ENCODE measurements at places on chromosomes 6 and 20.

DNA sequence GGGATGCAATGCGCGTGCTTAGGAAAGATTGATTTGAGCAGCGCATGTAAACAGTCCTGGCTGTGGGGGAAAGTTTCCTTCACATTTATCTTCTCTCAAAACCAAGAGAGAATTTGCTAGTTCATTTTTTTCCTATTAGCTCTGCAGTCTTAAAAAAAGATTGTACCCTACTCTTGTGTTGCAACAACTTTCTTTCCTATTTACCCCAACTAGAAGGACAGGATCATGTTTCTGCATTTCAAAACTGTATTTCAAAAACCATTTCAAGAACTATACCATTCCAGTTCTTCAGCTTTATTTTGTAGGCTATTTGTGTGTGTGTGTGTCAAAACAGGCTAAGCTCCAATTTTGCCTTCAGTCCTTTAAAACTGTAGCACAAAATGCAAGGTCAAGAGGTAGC is 473.1 kb downstream of the KIF16B start:
- DNase-seq: no peak

DNA sequence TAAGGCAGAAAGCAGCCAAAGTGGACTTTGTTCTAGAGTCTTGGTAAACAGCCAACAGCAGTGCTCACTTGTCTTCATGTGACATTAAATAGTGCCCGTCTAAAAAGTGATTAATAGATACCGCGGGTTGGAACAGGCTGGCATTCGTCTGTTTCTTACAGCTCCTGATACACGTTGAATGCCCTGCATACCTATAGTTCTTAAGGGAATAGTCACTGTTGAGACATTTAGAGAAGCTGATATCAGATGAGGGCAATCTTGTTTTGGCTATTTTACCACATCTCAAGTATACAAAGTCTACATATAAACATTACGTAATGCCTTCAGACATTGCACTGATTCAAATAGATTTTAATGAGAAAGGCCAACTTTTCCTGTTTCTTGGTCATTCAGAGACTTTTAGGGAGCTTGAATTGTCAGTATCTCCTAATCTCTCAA is 374.9 kb upstream of the FLRT3 start:
- no peak for DNase-seq

DNA sequence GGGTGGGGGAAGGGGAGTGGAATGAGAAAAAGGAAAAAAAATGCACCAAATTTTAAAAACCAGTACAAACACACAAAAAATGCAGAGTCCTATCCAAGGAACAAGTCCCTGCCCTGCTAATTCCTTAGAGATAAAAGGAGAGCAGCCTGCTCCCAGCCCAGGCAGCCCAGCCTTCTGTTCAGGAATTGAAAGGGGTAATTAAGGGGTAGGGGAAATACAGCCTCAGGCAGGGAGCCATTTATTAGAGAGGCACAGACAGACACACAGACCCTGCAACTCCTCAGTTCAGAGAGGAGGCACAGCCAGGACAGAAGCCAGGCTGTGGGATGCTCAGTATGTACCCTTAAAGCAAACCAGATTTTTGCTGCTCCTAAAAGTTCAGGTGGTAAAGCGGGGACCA is 137.2 kb downstream of the EYA2 start:
- no peak for DNase-seq

- no peak for DNase-seq
Measured at GRCh38 chr6:19866985-19867627, 29.9 kb downstream of the ID4 start.

DNA sequence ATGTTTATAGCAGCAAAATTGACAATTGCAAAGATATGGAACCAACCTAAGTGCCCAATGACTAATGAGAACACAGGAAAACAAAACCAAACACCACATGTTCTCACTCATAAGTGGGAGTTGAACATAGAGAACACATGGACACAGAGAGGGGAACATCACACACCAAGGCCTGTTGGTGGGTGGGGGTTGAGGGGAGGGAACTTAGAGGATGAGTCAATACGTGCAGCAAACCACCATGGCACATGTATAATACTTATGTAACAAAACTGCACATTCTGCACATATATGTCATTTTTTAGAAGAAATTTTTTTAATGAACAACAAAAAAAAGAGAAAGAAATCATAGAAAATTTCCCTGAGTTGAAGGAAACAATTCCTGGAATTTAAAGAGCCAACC is 3.9 kb downstream of the EPM2A start:
- DNase-seq: no peak

Measured in NCI-H774 (cell line).